ENCODE measurements at places on chromosomes 4 and X. TPM values are rescaled to one million over a fixed set of nuclear protein-coding genes. Genes with fewer than 3 reads are reported as not detected.

Gene MTMR8
- total RNA-seq = 4.0 TPM

DNA sequence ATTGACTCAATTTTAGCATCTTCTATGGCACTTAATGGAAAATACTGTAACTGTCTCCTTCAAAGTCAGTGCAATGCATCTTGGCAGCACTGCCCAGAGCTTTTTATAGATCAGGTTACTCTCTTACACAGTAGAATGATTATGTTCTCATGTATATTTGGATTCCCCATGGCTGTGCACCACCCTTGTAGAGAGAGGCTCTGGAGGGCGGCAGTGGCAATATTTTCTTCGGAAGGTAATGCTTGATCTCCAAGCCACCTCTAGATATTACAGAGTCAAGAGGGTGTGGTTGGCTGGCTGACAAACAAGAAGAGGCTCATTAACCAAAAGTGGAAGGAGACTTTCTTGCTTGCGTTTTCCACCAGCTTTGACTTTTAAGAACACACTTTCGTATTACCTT lies 72.8 kb upstream of the ARSJ start:
- H3K27ac ChIP-seq = no peak overlapping the region
- no peak overlapping the region for H3K4me3 ChIP-seq
- no peak for DNase-seq
- no peaks in the 10 kb centered on the region for H3K4me1 ChIP-seq
- H3K27me3 ChIP-seq = no peaks in the 10 kb centered on the region

Gene PF4V1
- total RNA-seq = 0.89 TPM

GRCh38 chr4:5972571-5972970 lies 45.7 kb downstream of the C4orf50 start:
- peaks cover 12% of the 10 kb centered on the region for H3K4me1 ChIP-seq
- H3K4me3 ChIP-seq = no peak overlapping the region
- H3K36me3 ChIP-seq = peaks cover 5% of the 10 kb centered on the region
- DNase-seq = no peak

DNA sequence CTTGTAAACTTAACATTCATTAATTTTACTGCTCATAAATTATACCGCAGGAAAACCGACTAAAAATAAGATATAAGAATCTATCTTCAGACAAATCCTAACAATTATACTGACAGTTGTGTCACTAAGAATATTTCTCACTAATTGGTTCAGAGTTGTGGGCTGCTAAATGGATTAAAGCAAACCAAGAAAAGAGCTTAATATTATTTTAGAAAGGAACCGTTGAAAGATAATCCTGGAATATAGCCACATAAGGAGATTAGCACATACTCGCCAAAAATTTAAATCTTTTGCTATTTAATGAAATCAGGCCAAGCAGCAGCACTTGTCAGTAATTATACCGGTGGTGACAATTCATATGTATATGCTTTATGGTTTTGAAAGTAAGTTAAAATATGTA lies 132.8 kb downstream of the SLIT2 start:
- no peaks in the 10 kb centered on the region for H3K4me1 ChIP-seq
- no peak overlapping the region for H3K4me3 ChIP-seq
- no peaks in the 10 kb centered on the region for H3K27me3 ChIP-seq
- no peak for DNase-seq
- no peak overlapping the region for H3K27ac ChIP-seq
- H3K36me3 ChIP-seq = no peaks in the 10 kb centered on the region

- H3K4me1 ChIP-seq = no peaks in the 10 kb centered on the region
- no peak overlapping the region for H3K4me3 ChIP-seq
- DNase-seq = no peak
- no peaks in the 10 kb centered on the region for H3K27me3 ChIP-seq
- no peak overlapping the region for H3K27ac ChIP-seq
Observed at GRCh38 chr4:115228851-115229250, 115.4 kb upstream of the NDST4 start.

DNA sequence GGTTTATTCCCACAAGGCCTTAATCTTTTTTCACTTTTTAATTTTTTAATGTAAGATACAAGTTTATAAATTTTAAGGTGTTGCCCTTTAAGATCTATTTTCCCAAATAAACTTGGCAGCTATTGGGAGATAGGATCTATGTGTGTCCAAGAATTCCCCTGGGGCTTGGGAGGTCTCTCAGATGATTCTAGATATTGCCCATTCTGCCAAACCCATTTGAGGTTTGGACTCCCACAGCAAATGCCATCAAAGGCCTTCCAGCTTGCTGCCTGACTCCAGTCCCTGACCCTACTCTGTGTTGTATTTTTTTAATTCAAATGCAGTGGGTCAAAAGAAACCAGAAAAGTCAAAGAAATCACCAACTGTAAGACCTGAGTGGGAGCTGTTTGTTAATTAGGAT lies 120.0 kb upstream of the CHRDL1 start:
- no peaks in the 10 kb centered on the region for H3K36me3 ChIP-seq
- no peaks in the 10 kb centered on the region for H3K4me1 ChIP-seq
- no peak for DNase-seq
- no peaks in the 10 kb centered on the region for H3K27me3 ChIP-seq
- no peak overlapping the region for H3K27ac ChIP-seq
- no peak overlapping the region for H3K4me3 ChIP-seq

DNA sequence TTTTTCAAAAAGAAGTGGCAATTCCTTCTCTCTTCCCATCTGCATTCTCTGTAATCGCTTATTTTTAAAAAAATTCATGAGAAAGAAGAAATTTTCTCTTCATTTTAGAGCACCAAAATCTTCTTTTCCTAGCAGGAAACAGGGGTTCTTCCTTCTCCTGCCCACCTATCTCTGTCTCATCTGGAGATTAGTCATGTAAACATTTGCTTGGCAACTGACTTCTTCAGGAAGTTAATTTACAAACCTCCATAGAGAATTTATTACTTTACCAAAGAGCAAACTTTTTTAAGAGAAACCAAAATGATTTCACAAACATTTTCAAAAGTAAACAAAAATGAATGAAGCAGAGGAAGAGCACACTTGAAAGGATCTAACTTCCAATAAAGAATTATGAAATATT lies 13.5 kb downstream of the TTC29 start:
- no peak overlapping the region for H3K4me3 ChIP-seq
- no peak overlapping the region for H3K27ac ChIP-seq
- no peaks in the 10 kb centered on the region for H3K4me1 ChIP-seq
- H3K36me3 ChIP-seq = no peaks in the 10 kb centered on the region
- H3K27me3 ChIP-seq = no peaks in the 10 kb centered on the region
